ENCODE measurements at places on chromosomes 2 and 18. TPM values are rescaled to one million over a fixed set of nuclear protein-coding genes. Genes with fewer than 3 reads are reported as not detected.

DNA sequence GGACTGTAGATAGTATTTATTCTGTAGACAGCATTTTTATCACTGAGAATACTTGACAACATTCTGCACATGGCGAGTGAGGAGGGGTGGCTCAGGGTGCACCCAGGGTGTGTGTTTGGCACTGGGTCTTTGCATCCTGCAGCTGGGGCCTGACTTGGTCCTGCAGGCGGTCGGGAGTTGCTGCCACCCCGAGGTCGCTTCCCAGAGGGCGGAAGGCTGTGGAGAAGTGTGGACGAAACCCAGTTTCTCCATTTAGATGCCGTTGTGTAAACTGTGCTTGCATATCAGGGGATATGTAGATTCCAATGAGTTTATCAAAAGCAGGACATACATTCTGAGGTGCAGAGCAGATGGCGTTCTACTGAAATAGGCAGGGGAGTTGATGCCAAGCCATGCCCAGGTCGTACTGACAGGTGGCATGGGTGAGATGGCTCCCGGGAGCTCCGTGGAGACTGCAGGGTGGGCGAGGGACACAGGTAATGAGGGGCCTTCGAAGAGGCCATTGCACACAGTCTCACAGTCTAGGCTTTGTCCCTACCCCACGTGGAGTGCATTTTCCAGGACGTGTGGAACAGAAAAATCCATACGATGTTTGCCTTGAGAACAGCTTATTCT lies 74.5 kb downstream of the RTP5 start:
- H3K36me3 ChIP-seq, result no peaks in the 10 kb centered on the region
- H3K27ac ChIP-seq, result no peak overlapping the region
- no peaks in the 10 kb centered on the region for H3K4me1 ChIP-seq
- H3K27me3 ChIP-seq, result no peaks in the 10 kb centered on the region

DNA sequence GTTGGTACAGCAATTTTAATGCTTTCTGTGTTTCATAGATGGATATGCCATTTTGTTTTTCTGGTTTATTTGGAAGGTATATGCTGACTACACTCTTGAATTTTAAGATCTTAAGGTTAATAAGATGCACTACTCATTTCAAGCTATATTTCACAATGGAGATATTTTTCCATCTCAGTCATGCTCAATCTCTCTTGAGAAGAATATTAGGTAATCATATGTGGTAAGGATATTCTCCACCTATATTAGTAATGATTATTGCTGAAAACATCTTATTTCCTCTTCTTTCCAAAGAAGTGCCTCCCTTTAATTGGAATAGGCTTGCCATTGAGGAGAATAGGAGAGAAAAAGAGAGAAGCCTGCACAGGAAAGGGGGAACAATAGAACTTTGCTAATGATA lies 40.1 kb downstream of the EPB41L3 start:
- no peaks in the 10 kb centered on the region for H3K36me3 ChIP-seq
- no peaks in the 10 kb centered on the region for H3K4me1 ChIP-seq
- DNase-seq, result no peak
- H3K4me3 ChIP-seq, result no peak overlapping the region
- no peak overlapping the region for H3K27ac ChIP-seq

GRCh38 chr2:175877845-175878544 lies 124.1 kb downstream of the LNPK start:
- H3K27me3 ChIP-seq, result no peaks in the 10 kb centered on the region
- H3K36me3 ChIP-seq, result no peaks in the 10 kb centered on the region
- H3K27ac ChIP-seq, result no peak overlapping the region

DNA sequence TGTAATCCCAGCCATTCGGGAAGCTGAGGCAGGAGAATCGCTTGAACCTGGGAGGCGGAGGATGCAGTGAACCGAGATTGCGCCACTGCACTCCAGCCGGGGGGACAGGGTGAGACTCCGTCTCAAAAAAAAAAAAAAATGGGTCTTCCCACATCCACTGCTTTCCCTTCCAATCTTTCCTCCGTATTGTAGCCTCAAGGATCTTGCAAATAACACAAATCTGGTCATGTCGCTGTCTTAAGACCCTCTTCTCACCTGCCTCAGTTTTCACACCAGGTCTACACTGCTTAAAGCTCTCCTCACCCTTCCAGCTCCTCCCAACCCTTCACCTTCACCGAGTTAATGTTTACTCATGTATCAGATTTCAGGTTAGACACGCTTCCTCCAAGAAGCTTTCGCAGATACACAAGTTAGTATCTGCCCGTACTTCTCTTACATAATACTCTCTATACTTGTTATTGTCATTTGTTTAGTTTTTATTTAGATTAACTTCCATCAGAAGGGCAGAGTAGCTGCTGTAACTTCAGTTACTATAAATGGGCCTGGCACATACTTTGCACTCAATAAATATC lies 1.5 kb downstream of the IER3IP1 start:
- H3K27ac ChIP-seq, result no peak overlapping the region
- DNase-seq, result no peak
- H3K4me1 ChIP-seq, result peaks cover 4% of the 10 kb centered on the region
- no peaks in the 10 kb centered on the region for H3K27me3 ChIP-seq
- no peaks in the 10 kb centered on the region for H3K36me3 ChIP-seq

- 0 out of 2 replicates have a peak, but pooled peaks cover 6% of the 10 kb centered on the region for H3K4me1 ChIP-seq
- peaks cover 45% of the 10 kb centered on the region for H3K36me3 ChIP-seq
- DNase-seq, result no peak
- H3K27ac ChIP-seq, result peak overlapping the region; percentile 14
Observed at GRCh38 chr2:67412424-67412823, 15.3 kb downstream of the ETAA1 start.

DNA sequence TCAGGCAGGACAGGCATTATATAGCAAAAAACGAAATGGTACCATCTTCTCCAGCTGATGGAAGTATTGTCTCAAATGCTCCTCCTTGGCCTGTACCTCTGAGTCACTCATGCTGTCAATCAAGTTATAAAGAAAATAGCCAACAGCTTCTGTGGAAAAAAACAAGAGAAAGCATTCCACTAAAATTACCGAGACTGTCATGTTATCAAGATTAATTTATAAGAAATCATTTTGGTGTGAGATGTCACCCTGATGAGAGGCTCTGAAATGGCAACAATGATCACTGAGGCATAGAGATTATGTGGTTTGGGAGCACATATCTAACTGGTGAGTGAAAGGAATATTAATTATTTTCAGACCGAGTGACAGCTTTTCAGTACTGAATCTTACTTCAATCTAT lies 47.4 kb downstream of the LRPPRC start:
- DNase-seq, result no peak
- no peak overlapping the region for H3K4me3 ChIP-seq
- peaks cover 77% of the 10 kb centered on the region for H3K36me3 ChIP-seq
- H3K4me1 ChIP-seq, result peaks cover 14% of the 10 kb centered on the region

- H3K36me3 ChIP-seq, result peaks cover 5% of the 10 kb centered on the region
- H3K27me3 ChIP-seq, result no peaks in the 10 kb centered on the region
- peaks cover 8% of the 10 kb centered on the region for H3K4me1 ChIP-seq
- peak; percentile 42 for DNase-seq
Observed at GRCh38 chr2:232286001-232286868, 92.3 kb upstream of the ALPP start.

DNA sequence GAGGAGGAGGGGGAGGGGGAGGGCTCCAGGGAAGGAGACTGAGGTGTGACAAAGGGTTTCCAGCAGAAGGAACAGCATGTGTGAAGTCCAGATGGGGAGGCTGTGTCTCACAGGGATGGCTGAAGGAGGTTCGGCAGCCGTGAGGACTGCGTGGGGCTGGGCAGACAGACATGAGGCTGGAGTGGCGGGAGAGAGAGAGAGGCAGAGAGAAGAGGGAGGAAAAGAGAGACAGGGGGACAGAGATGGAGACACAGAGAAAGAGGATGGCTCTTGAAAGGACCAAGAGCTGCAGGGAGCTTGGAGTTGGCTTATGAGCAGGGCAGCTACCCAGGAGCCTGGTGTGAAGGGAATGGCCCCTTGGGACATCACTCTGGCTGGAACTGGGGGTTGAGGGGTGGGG lies 138.9 kb upstream of the ASB18 start:
- no peak overlapping the region for H3K4me3 ChIP-seq
- DNase-seq, result no peak
- no peaks in the 10 kb centered on the region for H3K36me3 ChIP-seq
- H3K4me1 ChIP-seq, result no peaks in the 10 kb centered on the region
- no peaks in the 10 kb centered on the region for H3K27me3 ChIP-seq

GRCh38 chr2:25228848-25229278 lies 60.5 kb upstream of the POMC start:
- peak; percentile 98 for DNase-seq
- 0 out of 2 replicates have a peak, but pooled peaks cover 3% of the 10 kb centered on the region for H3K4me1 ChIP-seq
- no peak overlapping the region for H3K4me3 ChIP-seq
- H3K36me3 ChIP-seq, result peaks cover 6% of the 10 kb centered on the region
- no peak overlapping the region for H3K27ac ChIP-seq

DNA sequence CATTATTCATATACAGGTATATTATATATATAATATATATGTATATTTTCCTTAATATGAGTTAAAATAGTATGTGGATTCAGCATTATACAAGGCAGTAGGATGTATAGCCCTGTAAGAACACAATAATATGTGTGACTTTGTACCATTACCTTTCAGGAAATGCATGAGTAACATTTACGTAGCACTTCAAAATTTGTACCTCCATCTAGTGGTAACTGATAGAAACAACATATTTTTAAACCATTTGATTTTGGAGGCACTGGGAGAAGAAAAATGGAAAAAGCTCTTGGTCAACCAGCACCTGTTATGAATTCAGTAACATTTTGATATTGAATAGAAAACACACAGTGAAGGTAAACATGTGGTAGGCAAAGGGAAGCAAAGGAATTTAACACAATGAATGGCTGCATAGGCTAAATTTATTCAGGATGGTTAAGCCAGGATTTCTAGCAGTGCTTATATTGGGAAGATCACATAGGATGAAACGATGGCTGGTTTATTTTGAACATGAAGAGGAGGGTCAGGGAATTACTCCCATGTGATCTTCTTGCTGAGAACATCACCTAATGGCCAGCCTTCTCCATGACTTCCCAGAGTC lies 565.5 kb downstream of the CCDC85A start:
- no peaks in the 10 kb centered on the region for H3K27me3 ChIP-seq
- no peak for DNase-seq
- H3K27ac ChIP-seq, result no peak overlapping the region
- H3K4me3 ChIP-seq, result no peak overlapping the region

- H3K36me3 ChIP-seq, result no peaks in the 10 kb centered on the region
- no peak overlapping the region for H3K4me3 ChIP-seq
- H3K27me3 ChIP-seq, result no peaks in the 10 kb centered on the region
- no peaks in the 10 kb centered on the region for H3K4me1 ChIP-seq
- no peak for DNase-seq
Observed at GRCh38 chr18:3411854-3412268, 38.1 kb upstream of the TGIF1 start.

DNA sequence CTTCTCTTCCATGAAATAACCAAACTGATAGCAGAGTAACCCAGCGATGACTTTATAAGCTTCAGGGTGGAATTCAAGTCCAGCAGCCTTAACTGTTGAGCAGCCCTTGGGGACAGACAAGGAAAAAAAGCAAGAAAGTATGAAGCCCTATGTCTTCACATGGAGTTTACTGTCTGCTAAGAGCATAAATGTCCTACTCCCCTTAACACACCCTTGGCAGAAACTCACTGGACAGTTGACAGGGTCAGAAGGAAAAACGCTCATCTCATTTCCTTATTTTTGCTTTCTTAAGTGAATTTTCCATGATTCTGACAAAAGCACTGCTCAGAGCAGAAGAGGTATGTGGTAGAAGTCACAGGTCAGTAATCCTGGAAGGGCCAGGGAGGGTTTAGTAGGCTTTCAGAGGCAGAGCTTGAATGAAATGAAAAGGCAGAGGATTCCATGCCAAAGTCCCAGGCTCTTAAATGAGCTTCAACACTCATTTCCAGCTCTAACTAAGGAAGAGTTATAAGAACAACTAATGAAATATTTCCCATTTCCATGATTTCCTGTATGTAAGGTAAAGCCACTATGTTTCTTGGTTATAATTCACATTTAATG lies 683.3 kb upstream of the KLHL29 start:
- DNase-seq, result no peak
- H3K27ac ChIP-seq, result no peak overlapping the region
- no peaks in the 10 kb centered on the region for H3K4me1 ChIP-seq

GRCh38 chr2:195477996-195478382 lies 179.0 kb upstream of the SLC39A10 start:
- H3K4me1 ChIP-seq, result no peaks in the 10 kb centered on the region
- no peaks in the 10 kb centered on the region for H3K27me3 ChIP-seq
- H3K27ac ChIP-seq, result peak overlapping the region; percentile 77

DNA sequence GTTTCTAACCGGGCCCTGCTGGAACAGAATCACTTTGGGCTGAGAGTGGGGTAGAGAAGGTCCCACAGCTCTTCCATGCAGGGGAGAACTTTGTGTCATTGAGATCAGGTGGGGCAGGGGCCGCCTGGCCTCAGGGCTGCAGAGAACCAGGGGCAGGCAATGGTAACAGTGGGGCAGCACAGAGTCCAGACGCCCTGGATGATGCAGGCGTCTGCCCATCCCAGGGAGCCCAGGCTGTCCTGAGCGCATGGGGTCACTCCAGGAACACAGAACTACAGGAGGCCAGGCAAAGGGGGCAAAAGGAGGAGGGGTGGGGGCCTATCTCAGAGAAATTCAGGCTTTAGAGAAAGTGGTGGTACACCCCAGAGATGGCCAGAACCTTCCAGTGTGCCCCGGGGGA lies 121.3 kb downstream of the NDUFA10 start:
- H3K4me1 ChIP-seq, result no peaks in the 10 kb centered on the region
- DNase-seq, result no peak
- H3K4me3 ChIP-seq, result no peak overlapping the region
- no peak overlapping the region for H3K27ac ChIP-seq

DNA sequence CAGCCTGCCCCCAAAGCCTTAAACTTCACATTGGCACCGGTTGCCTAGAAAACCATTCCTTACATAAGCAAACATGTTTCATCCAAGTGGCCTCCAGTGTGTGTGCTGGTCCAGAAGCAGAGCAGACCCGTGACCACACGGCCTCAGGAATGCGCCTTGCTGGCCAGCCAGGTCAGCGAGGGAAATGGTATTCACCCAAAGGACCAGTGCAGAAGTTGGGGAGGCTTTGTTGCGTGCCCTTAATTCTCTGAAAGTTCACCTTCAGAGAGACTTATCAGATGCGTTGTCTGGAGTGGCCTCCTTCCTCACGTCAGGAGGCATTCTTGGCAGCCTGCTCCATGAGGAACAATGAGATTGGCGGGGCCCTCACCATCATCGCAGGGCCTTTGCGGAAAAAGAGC lies 25.9 kb downstream of the NRP2 start:
- H3K36me3 ChIP-seq, result no peaks in the 10 kb centered on the region
- H3K4me3 ChIP-seq, result no peak overlapping the region
- H3K4me1 ChIP-seq, result peaks cover 50% of the 10 kb centered on the region
- peak overlapping the region; percentile 87 for H3K27ac ChIP-seq
- DNase-seq, result no peak

DNA sequence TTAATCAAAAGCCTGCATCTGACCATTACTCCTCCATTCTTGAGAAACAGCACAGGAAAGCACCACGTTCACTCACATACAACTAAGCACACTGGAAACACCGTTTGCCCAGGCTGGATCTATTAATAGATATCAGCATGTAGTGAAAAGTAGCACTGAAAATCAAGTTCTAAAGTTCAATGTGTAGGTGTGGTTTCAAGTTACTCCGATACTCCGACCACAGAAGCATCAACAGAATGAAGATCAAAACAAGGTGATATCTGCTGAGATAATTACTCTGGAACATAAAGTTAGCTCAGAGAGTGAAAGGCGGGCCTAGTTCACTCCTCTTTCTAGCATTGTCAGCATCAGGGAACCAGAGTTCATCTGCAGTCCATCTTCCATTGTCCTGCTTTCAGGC lies 1367.4 kb upstream of the ACVR2A start:
- no peaks in the 10 kb centered on the region for H3K4me1 ChIP-seq
- no peak overlapping the region for H3K27ac ChIP-seq
- H3K4me3 ChIP-seq, result no peak overlapping the region
- H3K27me3 ChIP-seq, result no peaks in the 10 kb centered on the region
- DNase-seq, result no peak

The GAREM2 gene
- polyA plus RNA-seq, result 1.5 TPM

The BOLL gene
- not detected for polyA plus RNA-seq

The CBLN2 gene
- 0.37 TPM for polyA plus RNA-seq

The RGPD4 gene
- polyA plus RNA-seq, result 0.02 TPM

The EFEMP1 gene
- 1,290 TPM for polyA plus RNA-seq

The SLC19A3 gene
- polyA plus RNA-seq, result 0.02 TPM

The DPP4 gene
- 5.0 TPM for polyA plus RNA-seq

The CCDC142 gene
- polyA plus RNA-seq, result 13.1 TPM

Data from SK-N-SH (cell line).